ENCODE measurements at places on chromosomes 13 and 19. TPM values are rescaled to one million over a fixed set of nuclear protein-coding genes. Genes with fewer than 3 reads are reported as not detected.

GIPC3 gene
- total RNA-seq: 0.19 TPM

PCDH8 gene
- not detected for total RNA-seq

WDR62 gene
- 2.4 TPM for total RNA-seq

IZUMO2 gene
- total RNA-seq: not detected

ANKRD10 gene
- total RNA-seq: 83.8 TPM

KCNN1 gene
- total RNA-seq: under 0.01 TPM

ZNF813 gene
- total RNA-seq: 4.0 TPM

GAS6 gene
- total RNA-seq: 150 TPM

ZNF383 gene
- total RNA-seq: 3.7 TPM

KLK14 gene
- not detected for total RNA-seq

PRTN3 gene
- not detected for total RNA-seq

MRPS31 gene
- 12.4 TPM for total RNA-seq

LYPD5 gene
- 0.56 TPM for total RNA-seq

SHISA2 gene
- total RNA-seq: 3.1 TPM

AMER2 gene
- total RNA-seq: not detected

LCP1 gene
- total RNA-seq: under 0.01 TPM

NLRP9 gene
- total RNA-seq: not detected

ZNF888 gene
- 3.5 TPM for total RNA-seq

TMIGD2 gene
- total RNA-seq: not detected

OR7G1 gene
- total RNA-seq: not detected

FARP1 gene
- total RNA-seq: 17.5 TPM

ZNF547 gene
- total RNA-seq: 3.6 TPM

PRSS57 gene
- total RNA-seq: not detected

CALR3 gene
- not detected for total RNA-seq

TTC9B gene
- not detected for total RNA-seq

ZNF610 gene
- total RNA-seq: 2.1 TPM

ZNF723 gene
- not detected for total RNA-seq

VSTM2B gene
- not detected for total RNA-seq

CNOT3 gene
- total RNA-seq: 11.3 TPM

Data from endothelial cell of coronary artery (primary cell).